H1 (cell line): ENCODE measurements at places on chromosomes 1 and 21.

GRCh38 chr1:214028095-214028494 lies 40.3 kb downstream of the PROX1 start:
- no peak for DNase-seq

- no peak for DNase-seq
These were observed 326.1 kb downstream of the NCAM2 start for GRCh38 chr21:21324297-21324696.

DNA sequence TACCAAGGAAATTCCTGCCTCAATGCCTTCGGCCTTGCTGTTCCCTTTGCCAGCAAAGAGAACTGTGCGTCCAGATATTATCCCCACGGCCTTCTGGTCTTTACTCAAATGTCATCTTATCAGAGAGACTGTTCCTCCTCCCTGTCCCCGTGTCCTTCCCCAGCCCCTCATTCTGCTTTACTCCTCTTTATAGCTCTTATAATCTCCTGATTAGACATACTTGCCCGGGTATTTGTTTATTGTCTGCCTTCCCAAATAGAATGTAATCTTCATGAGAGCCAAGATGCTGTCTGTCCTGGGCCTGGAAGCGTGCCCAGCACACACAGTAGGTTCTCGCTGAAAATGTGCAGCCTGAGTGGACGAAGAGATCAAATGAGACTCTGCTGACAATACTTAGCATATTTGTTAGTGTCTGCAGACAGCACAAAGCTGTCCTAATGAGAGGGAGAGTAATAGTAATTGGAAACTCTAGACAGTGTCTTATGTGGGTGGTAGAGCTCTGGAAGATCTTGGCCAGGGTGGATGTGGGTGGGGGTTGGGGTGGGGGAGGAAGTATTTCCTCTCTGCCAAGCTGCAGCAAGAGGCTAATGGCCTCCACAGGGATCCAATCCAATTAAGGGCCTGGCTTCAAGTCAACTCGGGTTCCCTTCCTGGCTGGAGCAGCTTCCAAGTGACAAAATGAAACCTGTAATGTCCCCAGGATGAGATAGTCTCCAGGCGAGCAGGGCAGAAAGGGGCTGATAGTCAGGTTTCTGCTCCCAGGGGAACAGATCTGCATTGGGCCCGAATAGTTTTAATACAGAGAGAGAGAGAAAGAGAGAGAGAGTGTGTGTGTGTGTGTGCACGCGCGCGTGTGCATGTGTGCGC lies 9.5 kb upstream of the CLIC4 start:
- no peak for DNase-seq

DNA sequence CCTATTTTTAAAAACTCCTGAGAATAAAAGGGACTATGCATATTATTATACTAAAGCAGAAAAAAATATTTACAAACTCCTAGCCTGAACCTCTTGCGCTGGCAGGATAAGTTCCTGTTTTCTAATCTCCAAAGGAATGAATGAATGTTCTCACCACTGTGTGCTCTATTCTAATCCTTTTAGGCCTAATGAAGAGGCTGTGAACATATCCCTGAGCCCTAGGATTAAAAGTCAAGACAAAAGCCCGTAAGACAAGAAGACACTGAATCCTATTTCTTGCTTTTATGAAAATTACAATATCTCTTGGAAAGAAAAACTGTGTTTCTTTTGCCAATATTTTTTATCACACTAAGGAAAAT lies 317.5 kb downstream of the HHAT start:
- no peak for DNase-seq

- DNase-seq, result peak; percentile 88
These were observed 20.0 kb downstream of the MEF2D start for GRCh38 chr1:156480411-156481192.

DNA sequence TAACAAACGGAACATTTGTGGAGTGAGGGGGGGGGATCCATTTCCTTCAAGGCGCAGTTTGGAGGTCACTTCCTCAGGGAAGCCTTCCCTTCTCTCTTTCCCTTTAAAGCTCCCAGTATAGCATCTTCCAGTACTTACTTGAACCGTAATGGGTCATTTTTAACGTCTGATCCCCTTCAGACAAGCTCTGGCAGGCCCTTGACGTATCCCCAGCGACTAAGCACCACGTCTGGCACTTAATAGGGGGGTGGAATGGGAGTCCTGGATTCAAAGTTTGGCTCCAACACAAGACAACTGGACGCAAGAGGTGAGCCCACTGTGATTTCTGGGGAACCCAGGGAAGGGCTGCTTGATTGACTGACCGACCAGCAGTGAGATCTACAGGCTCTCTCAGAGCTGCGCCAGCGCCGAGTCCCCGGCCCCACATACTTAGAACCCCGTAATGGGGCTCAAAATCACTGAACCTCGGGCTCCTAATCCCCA lies 441 bp downstream of the YARS1 start:
- DNase-seq, result no peak

DNA sequence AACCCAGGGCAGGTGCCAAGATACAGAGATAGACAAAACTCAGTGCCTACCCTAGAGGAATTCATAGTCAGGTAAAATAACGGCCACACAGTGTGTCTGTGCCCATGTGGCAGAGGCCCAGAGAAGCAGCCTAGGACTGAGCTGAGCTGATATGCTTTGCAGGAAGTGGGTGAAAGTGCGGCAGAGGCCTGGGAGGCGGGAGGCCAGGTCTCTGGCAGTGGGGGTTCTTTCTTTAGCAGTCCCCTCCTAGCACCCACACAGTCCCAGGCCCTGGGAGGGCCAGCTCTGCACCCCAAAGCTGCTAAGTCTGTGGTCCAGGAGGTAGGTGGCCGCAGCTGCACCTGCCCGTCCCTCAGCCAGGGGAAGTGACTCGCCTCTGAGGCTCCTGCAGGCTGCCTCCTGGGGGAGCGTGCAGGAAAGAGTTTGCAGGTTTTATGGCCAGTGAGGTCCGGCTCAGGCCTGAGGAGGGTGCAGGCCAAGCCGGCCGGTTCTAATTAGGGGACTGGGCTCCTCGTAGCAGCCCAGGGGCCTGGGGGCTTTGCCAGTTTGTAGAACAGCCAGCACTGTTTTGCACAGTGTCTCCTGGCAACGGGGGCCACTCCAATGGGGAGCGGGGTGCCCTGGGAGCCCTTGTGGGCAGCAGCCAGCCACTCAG lies 107.9 kb downstream of the SPSB1 start:
- no peak for DNase-seq

DNA sequence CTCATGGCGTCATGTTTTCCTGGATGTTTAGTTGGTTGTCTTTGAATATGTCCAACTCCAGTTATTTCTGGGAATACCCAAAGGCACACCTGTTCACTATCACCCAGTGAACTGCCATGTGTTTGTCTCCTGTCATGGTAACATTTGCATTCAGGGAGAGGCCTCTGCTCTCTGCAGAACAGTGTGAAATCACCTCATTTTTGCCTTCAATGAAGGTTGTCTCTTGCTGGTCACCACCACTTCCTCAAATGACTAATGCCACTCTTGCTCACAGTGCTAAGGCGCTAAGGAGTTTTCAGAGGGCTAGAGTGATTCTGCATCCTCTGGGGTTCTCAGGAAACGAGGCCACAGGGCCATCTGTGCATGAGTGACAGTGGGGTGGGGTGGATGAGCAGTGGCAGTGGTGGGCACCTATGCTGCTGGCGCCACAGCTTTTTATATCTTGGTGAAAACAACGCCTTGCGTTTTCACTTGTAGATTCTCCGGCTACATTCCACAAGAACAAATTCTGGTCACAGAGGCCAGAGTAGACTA lies 60.0 kb upstream of the ATP5PO start:
- DNase-seq, result peak; percentile 39

- DNase-seq, result no peak
These were observed 149.2 kb downstream of the NCAM2 start for GRCh38 chr21:21147374-21147745.

DNA sequence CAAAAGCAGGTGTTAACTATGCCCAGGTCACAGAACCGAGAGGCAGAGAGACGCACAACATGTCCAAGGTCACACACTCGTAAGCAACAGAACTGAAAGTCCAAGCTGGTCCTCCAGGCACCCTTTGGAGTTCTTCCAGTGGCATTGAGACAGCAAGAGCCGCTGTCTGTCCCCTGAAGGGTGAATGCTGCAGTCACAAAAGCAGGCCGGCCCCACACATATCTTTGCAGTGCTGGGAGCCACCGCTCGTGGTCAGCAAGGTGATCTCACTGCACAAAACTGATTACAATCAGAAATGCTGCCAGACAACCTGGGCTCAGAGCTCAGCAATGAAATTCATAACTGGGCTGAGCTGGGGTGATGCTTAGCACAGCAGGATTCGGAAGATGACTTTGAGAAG lies 47.4 kb upstream of the RAB4A start:
- DNase-seq, result no peak

GRCh38 chr1:183163316-183163715 lies 22.7 kb upstream of the LAMC2 start:
- no peak for DNase-seq

DNA sequence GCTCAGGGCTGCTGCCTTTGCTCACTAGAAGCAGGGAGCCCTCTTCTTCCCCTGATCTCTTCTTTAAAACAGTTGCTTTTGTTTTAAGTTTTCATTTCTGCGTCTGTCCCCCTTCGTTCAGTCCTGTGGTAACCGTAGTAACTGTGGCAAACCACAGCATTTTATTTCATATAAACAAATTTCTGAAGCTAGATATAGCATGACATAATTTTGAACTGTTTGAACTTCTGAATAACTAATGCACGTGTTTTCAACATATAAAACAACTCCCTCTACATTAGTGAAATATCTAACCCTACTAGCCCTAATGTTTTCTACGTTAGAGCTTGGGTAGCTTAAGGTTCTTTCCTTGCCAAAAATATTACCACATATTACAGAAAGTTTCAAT lies 104.6 kb downstream of the DISP1 start:
- DNase-seq, result no peak

DNA sequence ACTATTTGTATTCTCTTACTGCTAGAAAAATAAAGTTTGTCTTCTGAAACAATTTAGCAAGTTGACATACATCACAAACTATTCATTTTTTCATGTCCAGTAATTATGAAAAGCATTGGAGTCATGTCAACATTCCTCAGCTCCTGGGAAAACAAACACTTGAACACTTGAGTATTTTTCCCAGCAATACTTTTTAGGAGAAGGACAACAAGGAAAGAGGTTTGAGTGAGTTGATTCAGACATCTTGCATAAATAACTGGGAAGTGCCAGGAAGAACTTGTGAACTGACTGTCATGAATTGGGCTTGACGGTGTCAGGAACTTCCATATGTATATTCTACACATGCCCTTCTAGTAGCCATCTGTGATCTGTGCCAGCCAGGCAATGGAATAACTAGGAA lies 195.6 kb downstream of the HMCN1 start:
- no peak for DNase-seq

GRCh38 chr1:36350659-36351226 lies 27.3 kb upstream of the EVA1B start:
- no peak for DNase-seq

DNA sequence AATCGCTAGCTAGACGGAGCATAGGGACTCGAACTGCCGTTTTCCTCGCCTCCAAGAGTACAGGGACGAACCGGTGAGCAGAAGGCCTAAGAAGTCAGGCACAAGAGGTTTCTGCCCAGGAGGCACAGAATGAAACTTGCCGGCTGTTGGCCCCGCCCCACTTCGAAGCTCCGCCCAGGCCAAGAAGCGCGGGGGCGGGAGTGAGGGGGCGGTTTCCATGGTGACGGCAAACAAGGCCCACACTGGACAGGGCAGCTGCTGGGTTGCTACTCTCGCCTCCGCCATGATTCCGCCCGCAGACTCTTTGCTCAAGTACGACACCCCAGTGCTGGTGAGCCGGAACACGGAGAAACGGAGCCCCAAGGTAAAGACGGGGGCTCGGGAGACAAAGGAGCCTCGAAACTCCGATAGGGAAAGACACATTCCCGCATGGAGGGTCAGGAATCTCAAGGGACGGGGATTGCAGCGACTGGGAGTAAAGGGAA lies at the start of gene DNALI1:
Gene DNALI1, plus strand, starts transcription at position 229 of the 485 bp plus-strand sequence. Its CDS starts 55 bp downstream, at position 284.
- DNase-seq, result peak; percentile 98

- no peak for DNase-seq
These were observed 7.1 kb downstream of the LRRC8D start for GRCh38 chr1:89827902-89828301.

DNA sequence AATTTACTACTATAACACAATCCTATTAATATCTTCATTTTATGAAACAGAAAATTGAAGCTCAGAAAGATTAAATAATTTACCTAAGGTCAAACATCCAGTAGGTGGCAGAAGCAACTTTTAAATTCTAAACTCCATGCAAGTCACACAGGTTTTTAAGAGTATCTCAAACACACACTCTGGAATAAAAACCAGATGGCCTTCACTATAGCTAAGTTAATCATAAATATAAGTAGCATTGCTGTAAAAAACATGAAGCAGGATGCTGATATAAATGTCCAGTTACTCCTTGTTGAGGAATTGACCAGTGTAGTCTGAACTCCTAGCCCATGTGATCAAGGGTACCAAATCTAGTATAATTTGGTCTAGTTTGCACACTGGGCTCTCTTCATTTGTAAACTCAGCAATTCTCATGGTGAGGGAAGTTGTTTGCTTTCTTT lies 9.4 kb upstream of the FMO3 start:
- DNase-seq, result no peak

DNA sequence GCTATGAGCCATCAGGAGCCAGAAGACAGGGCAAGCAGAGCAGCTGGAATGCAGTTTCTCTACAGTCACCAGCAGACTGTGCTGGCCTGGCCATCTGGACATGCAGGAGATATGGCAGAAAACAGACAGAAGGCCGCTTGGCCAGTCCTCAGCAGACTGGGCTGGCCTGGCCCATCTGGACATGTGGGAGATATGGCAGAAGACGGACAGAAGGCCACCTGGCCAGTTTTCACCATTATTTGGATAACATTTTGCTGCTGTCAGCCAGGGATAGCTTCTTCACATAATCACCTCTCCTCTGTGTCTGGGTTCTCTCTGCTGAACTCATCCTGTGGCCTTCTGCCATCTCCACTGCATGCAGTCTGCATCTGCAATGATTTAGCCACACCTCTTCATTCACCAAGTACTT lies 25.0 kb upstream of the CACYBP start:
- no peak for DNase-seq

DNA sequence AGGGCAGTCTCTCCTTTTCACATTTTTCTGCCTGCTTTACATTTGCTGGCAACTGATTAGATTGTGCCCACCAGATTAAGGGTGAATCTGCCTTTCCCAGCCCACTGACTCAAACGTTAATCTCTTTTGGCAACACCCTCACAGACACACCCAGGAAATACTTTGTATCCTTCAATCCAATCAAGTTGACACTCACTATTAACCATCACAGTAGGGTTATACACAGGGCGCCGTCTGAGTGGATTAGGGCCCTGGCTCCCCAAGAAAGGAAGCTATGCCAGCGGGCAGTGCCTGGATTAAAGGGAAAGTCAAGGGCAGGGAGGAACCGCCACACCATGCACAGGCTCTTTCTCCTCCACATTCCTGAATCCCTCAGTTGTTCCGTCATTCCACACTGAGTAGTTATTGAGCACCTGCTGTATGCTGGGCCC lies 56.2 kb downstream of the EVA1C start:
- no peak for DNase-seq

DNA sequence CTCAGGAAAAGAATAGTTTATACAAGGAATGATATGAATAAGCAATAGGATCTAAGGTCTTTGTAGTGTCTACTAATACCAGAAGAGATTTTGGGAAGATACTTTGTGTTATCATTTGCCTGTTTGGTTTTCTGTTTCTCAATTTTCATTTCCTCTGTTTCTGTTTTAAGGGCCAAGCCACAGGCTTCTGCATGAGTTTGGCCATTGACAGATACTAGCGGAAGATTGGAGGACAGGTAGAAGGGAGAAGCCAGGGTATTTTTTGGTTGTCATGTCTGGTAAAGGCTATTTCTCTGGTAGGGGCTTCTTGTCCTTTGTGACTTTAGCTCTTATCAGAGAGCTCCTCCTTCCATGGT lies 51.4 kb downstream of the HS2ST1 start:
- no peak for DNase-seq

- DNase-seq, result no peak
These were observed 157.7 kb downstream of the MAST2 start for GRCh38 chr1:45960930-45961715.
